Glomerular endothelial cell (primary cell): ENCODE measurements at places on chromosomes 2 and 18.

- DNase-seq = no peak
Observed at GRCh38 chr2:30971231-30972025, 164.2 kb upstream of the CAPN13 start.

GRCh38 chr2:200278694-200279316 is 27.7 kb upstream of the SPATS2L start:
- DNase-seq = no peak

GRCh38 chr2:11784747-11785610 is 38.5 kb downstream of the LPIN1 start:
- DNase-seq = no peak

GRCh38 chr2:203451689-203452088 is 83.4 kb downstream of the RAPH1 start:
- DNase-seq = no peak

DNA sequence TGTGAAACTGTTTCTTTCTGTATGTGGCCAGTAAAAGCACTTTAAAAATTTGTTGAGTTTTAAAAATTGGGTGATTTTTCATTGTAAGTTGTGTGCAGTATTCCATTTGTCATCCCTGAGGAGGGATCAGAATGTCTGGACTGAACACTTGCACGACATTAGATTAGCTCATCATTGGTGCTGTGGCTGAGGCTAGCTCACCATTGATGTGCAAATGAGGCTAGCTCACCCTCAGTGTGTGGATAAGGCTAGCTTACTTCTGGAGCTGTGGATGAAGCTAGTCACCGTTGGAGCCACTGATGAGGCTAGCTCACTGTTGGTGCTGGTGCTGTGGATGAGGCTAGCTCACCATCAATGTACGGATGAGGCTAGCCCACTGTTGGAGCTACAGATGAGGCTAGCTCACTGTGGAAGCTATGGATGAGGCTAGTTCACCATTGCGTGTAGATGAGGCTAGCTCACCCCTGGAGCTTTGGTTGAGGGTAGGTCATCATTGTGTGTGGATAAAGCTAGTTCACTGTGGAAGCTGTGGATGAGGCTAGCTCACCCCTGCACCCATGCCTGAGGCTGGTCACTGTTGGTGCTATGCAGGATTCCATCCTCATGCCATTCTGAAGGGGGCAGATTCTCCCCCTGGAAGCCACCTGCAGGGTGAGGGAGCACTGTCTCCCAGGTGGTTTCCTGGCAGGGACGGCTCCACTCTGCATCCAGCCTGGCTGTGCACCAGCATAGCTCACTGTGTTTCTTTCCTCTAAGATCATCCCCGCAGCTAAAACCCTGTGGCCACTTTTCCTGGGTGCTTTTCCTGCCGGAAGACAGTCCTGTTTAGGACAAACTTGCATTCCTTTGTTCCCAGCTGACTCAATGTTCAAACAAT is 101.1 kb downstream of the TWIST2 start:
- DNase-seq = no peak

DNA sequence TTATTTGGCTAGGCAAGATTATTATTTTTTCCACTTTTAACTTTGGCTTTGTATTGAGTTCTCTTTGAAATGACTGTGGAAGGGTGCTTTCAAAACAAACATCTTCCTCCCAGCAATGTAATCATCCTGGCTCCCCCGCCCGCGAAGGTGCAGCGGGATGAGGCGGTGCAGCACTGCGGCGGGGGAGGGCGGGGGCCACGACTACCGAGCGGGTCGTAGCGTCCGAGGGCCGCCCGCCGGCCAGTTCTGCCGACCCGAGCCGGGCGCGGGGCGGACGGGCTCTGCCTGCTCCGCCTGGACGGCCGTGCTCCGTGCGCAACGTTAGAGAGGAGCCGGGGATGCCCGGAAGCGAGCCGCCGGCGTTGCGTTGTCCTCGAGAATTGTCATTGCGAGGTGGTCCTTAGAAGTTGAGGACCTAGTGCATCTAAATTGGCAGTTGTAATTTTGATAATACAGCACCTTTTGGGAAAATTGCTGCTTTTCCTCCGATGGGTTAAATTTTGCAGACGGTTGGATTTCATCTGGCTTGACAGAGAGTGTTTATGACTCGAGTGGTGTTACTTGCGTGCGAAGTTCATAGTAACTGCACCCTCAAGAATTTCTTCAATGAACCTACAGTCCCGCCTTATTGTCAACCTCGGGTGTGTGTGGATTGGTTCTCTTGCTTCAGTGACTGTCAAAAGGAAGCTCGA is 1.1 kb downstream of the EPC2 start:
- peak; percentile 75 for DNase-seq

GRCh38 chr18:45688833-45689232 is 35.1 kb upstream of the SLC14A1 start:
- no peak for DNase-seq

GRCh38 chr2:207881902-207882301 is 112.2 kb upstream of the FZD5 start:
- DNase-seq = no peak

DNA sequence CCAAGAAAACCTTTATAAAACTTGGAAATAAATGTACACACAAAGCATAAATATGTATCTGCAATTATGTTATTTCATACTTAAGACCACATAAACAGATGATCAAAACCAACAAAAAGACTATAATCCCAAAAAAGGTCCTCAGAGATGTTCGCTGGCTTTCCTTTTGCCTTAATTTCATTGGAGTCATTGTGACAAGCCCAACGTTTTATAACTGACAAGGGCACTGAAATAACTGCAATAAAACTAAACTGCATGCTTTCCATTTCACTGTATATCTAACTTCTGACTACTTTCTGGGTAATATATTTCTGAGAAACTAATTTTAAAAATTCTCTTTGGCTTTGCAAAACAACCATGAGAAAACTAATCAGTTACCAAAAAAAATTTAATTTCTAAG is 56.5 kb downstream of the REV1 start:
- DNase-seq = no peak

DNA sequence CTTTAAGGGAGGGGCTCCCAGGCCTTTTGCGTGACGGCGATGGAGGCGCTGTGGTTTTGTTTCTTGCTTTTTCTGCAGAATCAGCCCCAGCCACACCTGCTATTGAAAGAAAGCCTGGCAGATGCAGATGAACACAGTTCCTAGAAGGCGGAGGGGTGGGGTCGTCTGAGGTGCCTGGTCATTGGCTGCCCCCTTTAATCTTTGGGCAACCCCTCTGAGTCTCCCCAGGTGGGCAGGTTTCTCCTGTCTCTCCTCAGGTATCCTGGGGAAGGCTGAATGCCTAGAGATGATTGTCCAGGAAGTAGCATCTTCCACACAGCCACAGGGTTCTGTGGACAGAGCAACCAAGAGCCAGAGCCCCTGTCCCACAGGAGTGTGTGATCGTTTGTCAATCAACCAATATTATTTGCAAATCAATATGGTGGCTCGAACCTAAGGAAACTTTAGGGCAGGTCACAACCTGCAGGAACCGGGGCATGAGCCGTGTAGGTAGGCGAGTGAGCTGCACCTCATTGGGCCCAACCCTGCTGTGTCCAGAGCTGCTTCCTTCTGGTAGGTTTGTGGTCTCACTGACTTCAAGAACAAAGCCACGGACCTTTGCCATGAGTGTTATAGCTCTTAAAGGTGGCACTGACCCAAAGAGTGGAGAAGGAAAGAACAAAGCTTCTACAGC is 104.3 kb downstream of the NDUFA10 start:
- DNase-seq = no peak

DNA sequence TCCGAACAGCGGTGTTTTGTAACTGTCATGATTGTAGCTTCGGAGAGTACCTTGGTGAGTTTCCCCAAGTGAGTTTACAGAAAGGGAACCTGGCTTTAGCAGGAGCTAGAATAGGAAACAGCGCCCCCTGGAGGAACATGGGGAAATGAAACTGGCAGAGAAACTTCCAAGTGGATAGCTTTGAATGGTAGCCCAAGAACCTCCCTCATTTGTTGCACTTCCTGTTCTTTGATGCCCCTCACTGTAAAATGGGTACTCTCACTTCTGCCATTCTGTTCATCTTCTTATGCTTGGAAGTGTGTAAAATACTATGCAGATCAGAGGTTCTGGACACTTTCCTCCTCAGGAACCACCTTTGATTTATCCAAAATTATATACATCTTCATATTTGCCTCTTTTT is 36.2 kb downstream of the CHST10 start:
- peak; percentile 72 for DNase-seq

DNA sequence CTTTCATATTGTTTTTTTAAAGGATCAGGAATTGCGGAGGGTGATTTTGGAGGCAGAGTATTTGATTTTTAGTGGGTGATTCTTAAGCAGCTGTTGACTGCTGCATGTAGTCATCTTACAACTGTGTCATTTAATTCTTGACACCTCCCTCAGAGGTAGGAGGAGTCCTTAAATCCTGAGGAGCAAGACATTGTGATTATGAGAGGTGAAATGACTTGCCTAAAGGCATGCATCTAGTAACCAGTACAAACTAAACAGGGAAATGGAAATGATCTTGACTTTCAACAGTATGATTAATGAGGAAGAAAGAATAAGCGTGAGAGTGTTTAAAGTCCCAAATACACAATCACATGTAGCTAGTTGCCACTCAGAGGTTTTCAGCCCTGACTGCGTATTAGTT is 440.7 kb downstream of the THSD7B start:
- DNase-seq = no peak

GRCh38 chr2:162327134-162327769 is 8.8 kb upstream of the IFIH1 start:
- no peak for DNase-seq

DNA sequence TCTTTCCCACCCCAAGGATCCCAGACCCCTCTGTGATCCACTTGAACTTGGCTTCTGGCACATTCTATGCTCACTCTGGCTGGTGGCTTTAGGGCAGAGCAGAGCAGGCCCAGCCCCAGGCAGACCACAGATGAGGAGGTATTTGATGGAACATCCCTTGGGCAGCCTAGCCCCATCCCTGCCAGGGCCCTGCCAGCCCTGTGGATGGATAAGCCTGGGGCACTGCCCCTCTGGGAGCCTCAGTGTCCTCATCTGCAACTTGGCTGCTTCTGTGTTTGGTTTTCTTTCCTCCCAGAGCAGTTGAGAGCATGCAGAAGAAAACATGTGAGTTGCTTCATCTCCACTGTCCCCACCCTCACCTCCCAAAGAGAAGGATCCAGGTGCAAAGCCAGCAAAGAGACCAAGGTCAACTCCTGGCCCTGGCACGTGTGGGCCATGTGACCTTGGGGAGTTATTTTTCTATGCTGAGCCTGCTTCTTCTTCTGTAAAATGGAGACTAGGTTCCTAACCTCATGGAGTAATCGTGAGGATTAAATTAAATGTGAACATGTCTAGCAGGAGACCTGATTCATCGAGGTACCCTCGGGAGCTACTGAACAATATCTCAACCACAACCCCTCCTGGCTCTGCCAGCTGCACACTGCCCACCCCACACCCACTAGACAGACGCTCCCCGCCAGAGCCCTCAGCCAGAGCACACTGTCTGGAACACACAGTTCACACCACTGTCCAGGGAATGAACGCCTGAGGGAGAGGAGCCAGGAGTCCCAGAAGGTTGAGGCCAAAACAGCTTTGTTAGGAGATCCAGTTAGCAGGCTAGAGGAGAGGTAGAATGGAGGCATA is 14.6 kb upstream of the TNS1 start:
- no peak for DNase-seq

GRCh38 chr2:9212661-9213411 is 6.2 kb downstream of the ASAP2 start:
- no peak for DNase-seq

- no peak for DNase-seq
Observed at GRCh38 chr18:40037356-40037755, 1917.7 kb upstream of the PIK3C3 start.

DNA sequence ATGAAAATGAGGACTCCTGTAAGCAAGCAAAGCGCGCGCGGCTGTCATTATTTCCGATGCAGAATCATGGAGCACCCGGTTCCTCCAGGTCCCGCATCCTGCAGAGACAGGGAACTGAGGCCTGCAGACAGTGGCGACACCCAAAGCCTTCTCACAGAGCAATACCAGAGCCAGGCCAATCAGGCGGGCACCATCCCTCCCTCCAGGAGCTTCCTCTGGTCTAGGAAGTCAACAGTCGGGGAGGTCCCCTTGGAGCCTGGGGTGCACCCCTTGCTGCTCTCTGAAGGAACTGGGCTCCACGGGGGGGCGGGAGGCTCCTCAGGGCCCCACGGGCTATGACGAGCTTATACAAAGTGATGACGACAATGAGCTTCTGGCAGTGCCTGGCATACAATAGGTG is 60.3 kb upstream of the HPCAL1 start:
- DNase-seq = no peak

GRCh38 chr2:32291746-32292145 is 14.0 kb downstream of the YIPF4 start:
- DNase-seq = no peak

- no peak for DNase-seq
Observed at GRCh38 chr2:24885221-24886125, 34.6 kb downstream of the ADCY3 start.

- no peak for DNase-seq
Observed at GRCh38 chr2:2557475-2557874, 226.4 kb upstream of the MYT1L start.

GRCh38 chr2:144776766-144777165 is 256.8 kb upstream of the ZEB2 start:
- DNase-seq = no peak

- DNase-seq = no peak
Observed at GRCh38 chr18:5979971-5980457, 84.7 kb upstream of the TMEM200C start.

GRCh38 chr18:5546660-5547059 is 2.9 kb upstream of the EPB41L3 start:
- no peak for DNase-seq

DNA sequence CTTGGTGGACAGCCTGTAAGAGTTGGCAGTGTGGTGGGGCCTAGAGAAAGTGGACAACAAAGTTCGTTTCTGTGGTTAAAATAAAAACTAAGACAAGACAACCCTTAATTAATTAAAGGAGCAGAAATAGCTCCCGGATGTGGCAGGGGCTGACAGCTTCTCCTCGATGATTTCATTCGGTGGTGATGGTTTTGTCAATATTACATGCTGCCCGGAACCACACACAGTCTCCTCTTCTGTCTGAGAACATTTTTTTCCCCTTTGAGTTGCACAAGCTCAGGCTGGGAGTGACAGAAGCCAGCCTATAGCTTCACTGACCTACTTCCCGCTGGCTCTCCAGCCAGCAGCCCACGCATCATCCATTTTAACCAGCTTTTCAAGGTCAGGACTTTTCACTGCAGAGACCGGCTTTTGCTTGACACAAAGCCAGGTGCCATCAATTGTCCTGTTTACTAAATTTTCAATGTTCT is 378.8 kb downstream of the SLC4A3 start:
- DNase-seq = no peak

DNA sequence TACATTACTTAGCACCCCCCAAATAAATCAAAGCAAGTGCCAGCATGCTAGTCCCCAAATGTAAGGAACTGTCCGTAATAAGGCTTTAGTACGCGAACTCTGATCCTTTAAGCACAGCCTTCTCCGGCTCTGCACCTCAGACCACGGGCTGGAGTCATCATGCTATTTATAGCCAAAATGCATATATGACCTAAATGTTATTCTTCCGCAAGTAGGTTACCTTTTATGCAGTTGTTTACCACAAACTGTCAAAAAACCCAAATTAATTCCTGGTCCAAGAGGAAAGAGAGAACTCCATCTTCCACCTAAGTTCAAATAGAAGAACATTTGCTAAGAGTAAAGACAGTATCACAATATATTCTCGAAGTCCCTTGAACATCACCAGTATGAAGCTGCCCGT is 42.7 kb downstream of the ZNF516 start:
- DNase-seq = no peak
